ENCODE measurements at places on chromosomes 3 and 15.
A peak's percentile ranks its signal among the peaks of the same experiment; 100 is the strongest.

DNA sequence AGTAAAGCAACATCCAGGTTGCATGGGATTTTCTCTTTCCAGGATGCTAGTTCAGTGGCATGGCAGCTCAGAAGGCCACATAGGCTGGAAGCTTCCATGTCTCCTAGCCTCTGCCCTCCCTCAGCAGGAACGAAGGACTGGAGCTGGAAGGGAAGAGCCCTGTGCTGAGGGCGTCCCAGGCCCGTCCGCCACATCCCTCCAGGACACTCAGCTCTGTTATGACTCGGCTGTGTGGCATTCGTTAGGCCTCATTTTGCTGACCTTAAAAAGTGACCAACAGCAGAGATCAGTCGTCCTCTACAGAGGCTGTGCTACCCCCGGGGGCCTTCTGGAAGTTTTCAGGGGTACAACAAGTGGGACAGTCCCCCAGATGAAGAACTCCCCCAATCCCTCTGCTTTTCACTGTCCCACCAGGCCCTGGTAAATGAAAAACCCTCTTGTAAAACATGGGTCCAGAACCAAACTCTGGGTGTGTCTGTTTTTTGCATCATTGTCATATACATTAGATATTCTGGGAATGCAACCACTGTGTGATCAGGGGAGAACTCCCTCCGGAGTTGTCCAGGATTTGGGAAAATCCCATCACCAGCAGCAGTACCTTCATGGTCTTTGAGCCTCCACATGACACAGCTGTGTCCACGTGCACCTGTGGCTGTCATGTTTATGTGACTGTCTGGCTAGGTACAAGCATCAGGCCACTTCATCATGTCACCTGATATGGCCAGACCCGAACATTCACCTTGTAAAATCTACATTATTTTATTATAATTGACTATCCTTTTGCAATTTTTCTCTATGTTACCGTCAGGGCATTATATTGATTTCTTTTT, 149.9 kb downstream of the OR4M2 start:
- DNase-seq = no peak

DNA sequence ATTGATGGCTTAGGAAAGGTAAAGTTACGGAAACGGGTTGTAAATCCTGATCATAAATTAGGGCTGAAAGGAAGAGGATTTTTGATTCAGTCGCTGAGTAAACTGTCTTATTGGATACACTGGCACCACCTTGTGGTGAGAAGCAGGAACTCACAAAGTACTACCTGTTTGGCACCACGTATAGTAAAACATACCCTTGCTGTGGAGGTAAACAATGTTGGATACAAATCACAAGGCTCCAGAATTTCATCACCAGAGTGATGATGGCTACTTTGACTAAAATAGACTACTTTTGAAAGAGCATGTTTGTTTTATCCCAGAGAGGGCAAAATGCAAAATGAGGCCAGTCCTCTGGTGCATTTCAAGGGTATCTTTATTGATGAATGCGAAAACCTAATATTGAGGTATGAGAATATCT, 216.9 kb downstream of the IGSF11 start:
- peak; percentile 15 for DNase-seq

DNA sequence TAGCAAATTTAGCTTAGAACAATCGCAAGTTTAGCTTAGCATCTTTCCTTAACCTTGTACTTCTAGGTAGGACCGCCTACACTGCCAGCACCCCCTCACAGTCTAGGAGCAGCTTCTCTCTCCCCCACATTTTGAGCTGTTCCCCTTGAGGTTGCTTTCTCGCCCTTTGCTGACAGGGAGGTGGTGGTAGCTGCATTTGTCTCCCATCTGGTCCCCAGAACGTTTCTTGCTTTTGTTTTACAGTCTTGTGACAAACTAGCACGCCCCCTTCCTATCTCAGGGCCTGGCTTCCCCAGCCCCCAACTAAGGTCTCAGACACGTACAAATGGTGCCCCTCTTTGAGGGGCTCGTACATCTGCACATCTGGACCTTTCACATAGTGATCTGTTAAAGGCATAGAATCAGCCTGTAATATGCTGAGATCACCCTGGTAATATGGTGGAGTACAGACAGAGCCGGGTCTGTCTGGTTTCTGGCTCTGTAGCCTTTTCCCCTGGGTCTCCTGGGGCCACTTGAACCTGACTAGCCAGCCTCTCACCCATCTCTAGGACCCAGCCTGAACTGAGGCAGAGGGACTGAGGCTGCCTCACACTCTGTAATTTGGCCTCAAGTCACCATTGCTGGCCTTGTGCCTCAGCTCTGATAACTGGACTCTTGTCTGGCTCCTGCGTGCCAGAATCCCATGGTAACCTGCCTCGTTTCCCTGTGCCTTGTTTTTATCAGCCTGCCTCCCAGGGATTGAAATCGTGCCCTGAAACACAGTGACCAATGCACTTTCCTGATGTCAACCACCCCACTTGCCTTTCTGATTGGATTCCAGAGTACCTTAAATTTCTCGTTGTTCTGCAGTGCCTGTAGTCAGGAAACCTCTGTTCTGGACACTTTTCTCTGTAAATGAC, 27.7 kb downstream of the CRTC3 start:
- DNase-seq = peak; percentile 41

- DNase-seq = no peak
Measured at GRCh38 chr3:45252826-45253225, 26.7 kb upstream of the TMEM158 start.

Data from activated CD4-positive, alpha-beta T cell treated with anti-CD3 and anti-CD28 coated beads for 4 hours (primary cell).